ENCODE measurements at places on chromosomes 4 and X.

DNA sequence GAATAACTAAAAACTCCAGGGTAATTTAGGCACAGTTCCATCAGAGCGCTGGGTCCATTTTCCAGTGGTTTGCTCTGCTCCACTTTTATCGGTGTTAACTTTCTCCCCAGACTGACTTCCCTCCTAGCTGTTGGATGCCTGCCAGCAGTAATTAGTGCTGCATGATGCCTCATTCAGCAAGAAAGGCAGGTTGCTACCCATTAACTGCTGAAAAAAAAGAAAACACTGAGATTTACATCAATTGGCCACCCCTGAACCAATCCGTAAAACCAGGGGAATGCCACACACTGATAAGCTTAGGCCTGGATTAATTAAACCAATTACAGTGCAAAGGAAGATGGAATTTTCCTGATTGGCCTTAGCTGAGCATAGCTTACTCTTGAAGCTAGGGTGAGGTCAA lies 182.4 kb upstream of the CXXC4 start:
- no peak for DNase-seq

GRCh38 chr4:165874791-165875371 lies 1.8 kb downstream of the TLL1 start:
- no peak for DNase-seq

DNA sequence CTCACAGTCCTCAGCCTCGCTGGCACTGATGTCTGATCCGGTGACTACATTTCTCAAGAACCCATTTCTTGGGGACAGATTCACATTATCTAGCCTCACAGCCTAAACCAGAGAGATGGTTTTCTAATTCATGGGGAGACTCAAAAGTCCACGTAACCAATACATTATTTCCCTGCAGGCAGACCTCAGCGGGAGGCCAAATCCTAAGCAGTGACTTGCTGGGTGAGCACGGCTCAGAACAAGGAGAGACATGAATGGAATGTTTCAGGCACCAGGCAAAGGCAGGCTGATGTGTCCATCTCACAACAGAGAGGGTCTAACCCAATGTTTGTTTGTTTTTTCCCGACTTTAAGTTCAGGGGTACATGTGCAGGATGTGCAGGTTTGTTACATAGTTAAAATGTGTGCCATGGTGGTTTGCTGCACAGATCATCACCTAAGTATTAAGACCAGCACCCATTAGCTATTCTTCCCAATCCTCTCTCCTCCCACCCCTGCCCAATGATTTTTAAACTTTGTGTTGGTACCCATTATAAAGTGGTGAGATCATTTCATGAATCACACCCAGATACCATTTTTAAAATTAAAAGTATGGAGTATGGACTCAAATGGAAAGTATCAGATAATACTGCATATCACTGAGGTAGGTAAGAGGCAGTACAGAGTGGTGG lies 53.3 kb downstream of the SCD5 start:
- DNase-seq = no peak

DNA sequence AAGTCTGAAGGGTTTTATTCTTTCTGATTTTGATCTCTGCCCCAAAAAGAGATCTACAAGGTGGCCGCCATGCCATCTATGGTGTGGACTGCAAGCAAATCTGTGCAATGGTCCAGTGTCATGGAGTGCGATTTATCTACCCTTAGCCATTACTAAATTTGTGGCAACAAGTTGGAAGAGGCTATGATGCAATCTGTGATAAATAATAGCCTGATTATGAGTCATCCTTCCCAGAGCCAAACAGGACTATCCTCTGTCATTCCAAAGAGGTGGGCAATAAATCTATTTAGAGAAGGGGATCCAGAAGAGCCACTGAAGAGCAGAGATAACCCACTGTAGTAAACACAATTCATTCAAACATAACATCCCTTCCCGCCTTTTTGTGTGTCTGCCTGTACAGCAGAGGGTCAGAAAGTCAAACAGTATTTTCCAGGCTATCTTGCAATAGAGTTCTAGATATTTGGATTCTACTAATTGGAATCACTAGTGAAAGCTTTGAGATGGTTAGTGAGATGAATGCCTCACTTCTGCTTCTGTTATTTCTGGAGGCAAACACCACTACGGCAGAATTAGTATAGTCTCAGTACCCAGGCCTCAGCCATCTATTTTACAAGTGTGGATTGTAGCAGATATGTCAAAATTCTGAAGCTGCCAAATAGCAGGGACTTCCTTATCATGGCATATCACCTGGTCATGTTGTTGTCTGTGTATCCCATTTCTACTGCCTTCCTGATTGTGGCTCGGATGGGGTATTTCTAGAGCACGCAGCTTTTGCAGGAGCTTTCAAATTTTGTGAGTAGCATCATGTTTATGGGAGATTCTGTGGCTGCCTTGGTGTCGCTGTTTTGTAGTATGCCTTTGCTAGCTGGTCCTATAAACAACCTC lies 192.0 kb downstream of the SMIM20 start:
- peak; percentile 37 for DNase-seq

DNA sequence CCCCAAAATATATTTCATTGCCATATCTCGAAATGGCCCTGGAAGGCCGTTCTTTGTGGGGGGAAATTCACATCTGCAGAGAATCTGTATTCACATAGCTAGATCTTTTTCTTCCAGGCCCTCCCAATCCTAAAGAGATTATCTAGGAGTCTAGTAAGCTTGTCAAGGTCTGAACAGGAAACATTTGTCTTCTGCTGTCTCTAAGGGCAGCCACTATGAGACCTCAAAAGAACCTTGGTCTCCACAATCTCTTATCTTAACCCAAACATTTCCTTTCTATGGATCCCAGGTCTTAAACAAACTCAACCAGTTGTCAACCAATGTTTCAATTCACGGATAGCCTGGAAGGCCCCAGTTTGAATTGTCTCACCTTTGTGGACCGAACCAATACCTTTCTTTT lies 45.0 kb downstream of the CRLF2 start:
- no peak for DNase-seq

DNA sequence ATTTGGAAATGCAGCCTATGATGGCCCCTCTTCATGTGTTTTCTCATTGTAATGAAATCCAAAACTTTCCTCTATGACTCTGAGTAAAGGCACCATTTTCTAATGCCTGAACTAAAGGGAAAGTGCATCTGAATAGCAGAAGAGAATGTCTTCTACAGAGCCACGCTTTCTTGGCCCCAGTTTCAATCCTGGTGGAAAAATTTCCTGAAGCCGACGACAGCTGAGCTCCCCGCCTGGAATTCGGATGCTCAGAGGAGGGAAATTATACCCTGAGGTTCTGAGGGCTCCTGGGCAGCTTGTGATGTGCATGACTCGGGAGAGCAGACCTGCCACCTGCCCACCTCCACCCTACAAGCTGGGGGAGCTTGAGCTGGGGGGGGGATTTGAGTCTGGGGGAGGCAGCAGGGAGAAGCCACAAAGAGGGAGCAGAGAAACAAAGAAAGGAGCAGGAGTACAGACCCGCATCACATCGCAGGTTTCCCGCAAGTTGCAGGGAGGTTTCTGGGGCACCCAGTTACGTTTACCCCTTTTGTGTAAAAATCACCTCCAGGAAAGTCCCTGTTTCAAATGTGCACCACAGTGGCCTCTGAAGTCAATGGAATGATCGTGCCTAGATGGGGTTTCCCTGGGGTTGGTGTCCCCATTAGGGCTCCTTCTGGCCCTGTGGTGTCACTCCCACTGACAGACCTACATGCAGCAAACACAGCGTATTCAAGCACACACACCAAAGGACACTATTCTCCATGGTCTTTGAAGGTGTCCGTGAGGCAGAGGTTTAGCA lies 145.6 kb upstream of the RBPJ start:
- DNase-seq = no peak

DNA sequence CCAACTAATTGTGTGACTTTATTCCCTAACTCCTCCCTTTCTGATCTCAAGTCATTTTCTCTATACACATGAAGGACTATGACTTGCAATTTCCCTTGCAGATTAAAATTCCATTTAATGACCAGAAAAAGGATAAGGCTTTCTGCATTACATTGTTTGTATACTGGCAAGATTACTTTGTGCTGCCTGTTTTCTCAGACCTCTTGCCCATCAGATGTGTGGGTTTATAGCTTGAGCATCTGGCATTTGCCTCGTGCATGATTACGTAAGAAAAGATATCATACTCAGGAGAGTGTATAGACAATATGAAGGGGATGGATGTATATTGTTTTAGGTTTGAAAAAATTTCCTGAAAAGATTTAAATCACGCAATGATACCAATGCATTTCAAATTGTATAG lies 593.8 kb upstream of the SLIT2 start:
- no peak for DNase-seq

GRCh38 chr4:40842318-40842717 lies 92.6 kb downstream of the NSUN7 start:
- no peak for DNase-seq

DNA sequence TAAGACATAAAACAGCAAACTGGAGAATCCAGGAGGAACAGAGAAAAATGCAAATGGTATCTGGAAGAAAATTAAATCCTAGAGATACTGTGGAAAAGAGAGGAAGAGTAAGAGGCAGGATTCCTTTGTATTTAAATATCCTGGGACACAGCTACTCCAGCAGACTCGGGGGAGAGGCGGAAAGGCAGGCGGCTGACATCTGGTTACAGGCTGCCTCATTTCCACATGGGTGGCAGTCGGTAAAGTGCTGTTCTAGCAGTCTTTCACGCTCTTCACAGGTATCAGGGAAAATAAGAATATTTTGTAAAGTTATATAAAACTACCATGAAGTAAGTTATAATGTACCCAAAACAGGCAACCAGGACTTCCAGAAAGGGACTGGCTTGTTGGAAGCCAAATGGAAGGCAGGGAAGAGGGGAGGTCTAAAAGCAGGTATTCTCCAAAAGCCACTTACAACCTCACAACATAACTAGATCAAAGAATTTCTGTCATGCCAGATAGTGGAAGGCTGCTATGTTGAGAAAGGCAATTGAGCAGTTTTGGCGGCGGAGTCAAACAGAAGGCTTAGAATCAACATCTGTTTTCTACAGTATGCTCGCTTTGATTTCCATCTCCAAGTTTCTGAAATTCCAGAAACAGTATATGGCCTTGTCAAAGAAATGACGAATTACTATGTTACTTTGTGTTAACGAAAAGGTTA lies 1.3 kb upstream of the TIGD2 start:
- no peak for DNase-seq

DNA sequence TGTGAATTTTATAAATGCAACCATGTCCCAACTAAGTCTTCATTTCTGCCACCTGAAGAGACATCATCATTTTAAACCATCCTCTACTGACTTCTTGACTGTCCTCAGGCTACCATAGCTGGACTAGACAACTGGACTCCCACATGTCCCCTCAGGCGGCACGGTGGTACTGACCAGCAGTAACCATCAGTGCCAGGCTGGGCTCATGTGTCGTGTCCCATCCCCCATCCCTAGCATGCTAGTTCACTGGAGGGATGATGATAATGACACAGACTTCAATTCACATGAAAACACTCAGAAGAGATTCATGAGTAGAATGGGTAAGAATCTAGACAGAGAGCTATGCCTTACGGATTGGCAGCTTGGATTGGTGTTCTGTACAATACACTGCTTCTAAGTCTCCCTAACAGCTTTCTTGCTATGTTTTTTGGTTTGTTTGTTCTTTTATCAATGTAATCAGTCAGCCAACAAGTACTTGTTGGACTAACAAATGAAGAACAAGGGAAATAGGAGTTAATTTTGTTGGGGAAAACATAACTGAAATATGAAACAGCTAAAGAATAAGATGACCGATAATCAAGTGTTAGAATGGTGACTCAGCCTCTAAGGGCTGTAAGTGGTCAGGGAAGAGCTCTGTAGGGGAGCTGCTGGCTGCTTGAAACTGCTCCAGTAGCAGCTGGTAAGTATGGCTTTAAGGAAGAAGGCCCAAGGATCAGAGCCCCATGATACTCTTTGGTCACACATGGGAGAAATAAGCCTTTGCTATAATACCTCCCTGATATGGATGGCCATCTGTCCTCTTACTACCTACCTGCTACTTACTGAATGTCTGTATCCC lies 10.3 kb downstream of the ZDHHC9 start:
- DNase-seq = no peak

- no peak for DNase-seq
Measured at GRCh38 chrX:10622197-10622596, 1.8 kb upstream of the MID1 start.

DNA sequence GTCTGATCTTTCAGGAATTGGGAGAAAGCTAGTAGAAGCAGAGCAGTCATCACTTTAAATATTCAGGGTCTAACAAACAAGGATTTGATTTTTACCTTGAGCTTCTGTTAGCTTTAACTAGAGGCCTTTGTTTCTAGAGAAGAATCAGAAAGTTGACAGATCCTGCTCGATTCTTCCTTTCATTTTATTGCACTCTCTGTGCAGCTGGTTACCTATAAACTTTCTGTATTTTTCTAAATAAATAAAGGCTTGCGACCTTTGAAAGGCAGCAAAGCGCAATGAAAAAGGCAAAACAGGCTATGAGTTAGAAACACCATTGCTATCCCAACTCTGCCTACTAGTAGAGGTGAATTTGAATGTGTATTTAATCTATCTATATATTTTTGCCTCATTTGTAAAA lies 101.4 kb upstream of the NPY2R start:
- DNase-seq = no peak

DNA sequence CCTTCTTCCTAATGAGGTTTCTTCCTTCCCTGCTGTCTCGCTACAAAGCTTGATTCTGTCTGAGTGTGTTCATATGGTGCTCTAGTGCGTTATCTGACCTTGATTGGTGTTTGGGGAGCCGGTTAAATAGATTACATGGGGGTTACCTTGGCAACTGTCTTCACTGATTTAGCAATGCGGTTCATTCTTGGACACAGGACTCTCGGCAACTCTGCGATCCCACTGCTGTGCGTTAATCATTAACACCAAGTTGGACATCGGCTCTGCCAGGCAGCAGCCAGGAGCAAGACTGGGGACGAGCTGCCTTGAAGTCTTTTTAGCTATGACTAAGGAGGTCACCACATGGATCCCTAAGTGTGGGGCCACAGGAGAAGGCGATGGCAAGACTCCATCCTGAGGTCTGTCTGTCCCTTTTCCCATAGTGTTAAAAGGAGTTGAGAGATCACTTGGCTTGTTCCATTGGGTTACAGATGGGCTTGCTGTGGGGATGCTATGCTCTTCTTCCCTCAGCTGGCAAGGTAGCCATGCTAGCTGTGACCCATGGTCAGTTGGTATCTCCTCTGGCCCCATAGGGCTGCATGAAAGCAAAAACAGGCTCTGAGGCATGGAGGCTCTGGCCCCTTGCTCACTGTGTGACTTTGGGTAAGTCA lies 93.4 kb upstream of the MAMLD1 start:
- peak; percentile 20 for DNase-seq

- no peak for DNase-seq
Measured at GRCh38 chr4:88969271-88969670, 87.7 kb downstream of the FAM13A start.

Measured in LoVo (cell line).